Stimulated activated CD8-positive, alpha-beta memory T cell treated with anti-CD3 and anti-CD28 coated beads, Interleukin-4, amount 100 ng/mL, for 1 hour (primary cell): ENCODE measurements at places on chromosomes 16 and 17.
A peak's percentile ranks its signal among the peaks of the same experiment; 100 is the strongest.

DNA sequence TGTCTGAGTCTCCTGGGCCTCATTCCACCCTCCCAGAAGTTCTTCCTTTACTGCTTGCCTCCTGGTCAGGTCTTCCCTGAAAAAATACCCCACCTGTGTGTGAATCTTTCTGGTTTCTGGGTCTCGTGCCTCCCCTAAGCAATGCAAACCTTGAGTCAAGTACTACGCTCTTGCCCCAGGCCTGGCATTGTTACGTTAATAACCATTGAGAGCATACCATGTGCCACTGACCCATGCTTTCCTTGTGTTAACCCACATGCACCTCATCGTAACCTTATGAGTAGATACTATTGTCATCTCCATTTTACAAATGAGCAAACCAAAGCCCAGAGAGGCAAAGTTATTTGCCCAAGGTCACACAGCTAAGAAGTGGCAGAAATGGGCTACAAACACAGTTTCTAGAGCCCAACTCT, 25.4 kb upstream of the TOB1 start:
- DNase-seq = no peak

DNA sequence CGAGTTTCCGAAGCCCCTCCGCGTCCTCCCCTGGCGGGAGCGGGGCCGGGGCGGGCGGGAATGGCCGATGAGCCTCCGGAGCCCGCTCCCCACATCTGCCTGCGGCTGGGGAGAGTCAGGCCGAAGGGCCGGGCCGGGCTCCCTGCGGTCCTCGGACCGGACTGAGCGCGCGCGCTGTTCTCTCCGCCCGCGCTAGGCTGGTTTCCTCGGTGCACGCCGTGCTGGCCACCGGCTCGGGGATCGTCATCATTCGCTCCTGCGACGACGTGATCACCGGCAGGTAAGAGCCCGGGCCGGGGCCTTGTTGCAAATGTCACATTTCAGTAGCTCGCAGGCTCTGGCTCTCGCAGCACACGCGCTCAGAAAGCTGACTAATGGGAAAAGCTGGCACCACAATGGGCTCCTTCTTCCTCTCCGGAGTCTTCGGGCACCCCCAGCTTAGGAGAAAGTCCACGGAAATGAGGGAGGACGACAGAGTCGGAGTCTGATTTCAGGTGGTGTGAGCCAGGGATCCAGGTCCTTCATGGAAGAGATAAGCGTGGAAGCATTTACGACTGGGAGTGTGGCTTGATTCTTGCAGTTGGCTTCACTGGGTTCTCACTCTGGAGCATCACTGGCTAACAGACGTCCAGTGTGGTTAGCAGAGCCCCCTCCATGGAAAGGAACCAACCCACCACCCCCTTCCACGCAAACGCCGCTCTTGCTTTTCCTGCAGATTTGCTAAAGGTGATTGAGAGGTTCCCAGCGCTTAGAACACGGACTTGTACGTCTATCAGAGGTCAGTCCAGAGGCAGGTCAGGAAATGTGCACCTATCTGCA, 715 bp downstream of the TLCD3A start:
- DNase-seq = no peak

- DNase-seq = no peak
These were observed 3.4 kb downstream of the NECAB2 start for GRCh38 chr16:83971165-83972130.

GRCh38 chr16:25959221-25959620, 267.5 kb downstream of the HS3ST4 start:
- no peak for DNase-seq

GRCh38 chr16:31467151-31467773, 4.7 kb upstream of the TGFB1I1 start:
- DNase-seq = no peak

- no peak for DNase-seq
These were observed 7.8 kb downstream of the GAA start for GRCh38 chr17:80109066-80109660.

DNA sequence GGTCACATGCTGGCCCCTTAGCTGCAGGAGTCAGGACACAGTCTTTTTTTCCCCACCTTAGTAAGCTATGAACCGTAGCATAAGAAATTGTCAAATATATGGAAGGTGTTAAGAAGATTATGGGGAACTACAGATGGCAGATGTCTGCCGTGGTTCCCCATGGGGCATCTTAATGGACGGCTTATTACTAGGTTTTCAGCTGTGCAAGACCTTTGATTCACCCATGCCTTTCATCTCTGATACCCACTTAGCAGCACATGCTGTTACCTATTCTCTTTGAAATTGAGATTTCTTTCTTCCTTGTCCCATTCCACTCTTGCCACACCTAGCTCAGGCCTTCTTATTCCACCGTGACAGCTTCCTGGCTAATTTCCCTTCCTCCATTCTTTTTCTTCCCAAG, 70.7 kb downstream of the RPTOR start:
- no peak for DNase-seq

GRCh38 chr16:50677351-50677750, 3.8 kb downstream of the SNX20 start:
- DNase-seq = no peak

DNA sequence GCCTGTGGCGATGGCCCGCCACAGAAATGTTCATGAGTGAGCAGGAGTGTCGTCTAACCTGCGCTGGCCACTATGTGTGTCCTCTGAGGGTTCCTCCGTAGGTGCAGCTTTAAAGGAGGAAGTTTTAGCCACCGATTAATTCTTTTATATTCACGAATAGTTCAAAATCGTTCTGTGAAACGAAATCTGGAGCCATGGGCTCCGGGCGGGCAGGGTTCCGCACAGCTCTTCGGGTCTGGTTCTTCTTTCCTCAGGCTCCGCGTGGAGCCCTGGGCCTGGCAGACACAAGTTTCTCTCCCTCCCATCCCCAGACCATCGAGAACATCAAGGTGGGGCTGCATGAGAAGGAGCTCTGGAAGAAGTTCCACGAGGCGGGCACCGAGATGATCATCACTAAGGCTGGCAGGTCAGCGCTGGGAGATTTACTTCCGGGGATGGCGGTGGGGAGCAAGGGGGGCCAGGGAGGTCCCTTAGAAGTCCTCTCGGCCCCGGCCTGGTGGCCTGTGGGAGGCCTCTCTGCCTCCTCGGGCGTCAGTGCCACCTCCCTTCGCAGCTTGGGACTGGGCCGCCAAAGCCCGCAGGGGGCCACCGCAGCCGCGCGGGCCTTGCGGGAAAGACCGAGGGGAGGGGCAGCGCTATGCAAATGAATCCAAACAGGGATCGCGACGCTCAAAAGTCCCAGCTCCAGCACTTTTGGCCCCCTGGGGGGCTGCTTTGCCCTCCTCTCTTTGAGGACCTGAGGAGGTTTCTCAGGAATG, 5.2 kb downstream of the TBX4 start:
- DNase-seq = no peak

GRCh38 chr16:48340054-48340453, 45.2 kb downstream of the SIAH1 start:
- DNase-seq = no peak

- DNase-seq = no peak
These were observed 79.0 kb downstream of the ARHGAP17 start for GRCh38 chr16:24936151-24936550.

- no peak for DNase-seq
These were observed 9.5 kb downstream of the CD300LB start for GRCh38 chr17:74521701-74522201.

DNA sequence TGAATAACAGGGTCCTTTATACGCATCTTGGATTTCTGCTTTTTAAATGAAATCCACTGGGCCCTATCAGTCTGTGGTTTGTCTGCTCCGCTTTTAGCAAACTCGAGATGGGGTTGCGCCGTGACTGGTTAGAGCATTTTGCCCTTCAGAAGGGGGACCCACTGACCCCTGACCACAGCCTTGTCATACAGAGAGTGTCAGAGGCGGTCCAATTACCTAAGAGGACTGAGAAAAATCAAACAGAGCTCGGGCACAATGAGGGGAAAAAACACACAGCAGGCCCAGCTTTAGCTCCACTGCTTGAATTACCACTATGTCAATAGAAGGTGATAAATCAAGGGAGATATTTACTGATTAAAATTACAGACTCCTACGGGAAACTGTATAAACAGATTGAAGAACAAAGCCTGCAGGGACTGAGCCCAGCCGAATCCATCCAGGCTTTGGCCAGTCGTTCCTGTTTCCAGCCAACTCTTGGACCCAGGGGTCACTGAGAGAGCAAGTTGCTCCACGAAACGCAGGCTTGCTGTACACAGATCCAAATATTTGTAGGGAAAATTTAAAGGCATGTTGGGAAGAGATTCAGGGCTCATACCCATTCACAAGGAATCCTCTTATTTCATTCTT, 131.9 kb upstream of the ZFHX3 start:
- no peak for DNase-seq

GRCh38 chr17:31802502-31802901, 56.5 kb downstream of the COPRS start:
- DNase-seq = no peak

- DNase-seq = peak; percentile 7
These were observed 21.9 kb upstream of the CDH5 start for GRCh38 chr16:66344533-66345145.

DNA sequence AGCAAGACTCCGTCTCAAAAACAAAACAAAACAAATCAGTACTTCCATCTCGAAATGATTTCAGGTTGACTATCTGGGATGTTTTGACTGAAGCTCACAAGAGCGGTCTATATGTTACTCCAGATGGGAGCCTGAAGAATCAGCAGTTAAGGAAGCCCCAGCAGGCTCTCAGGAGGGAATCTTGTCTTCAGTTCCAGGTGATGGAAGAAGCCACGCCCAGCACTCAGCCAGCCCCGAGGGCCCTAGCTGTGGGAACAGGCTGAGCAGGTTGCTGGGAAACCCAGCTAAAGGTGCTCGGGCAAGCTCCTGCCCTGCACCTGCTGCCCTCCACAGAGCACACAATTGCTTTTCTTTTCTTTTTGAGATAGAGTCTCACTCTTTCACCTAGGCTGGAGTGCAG, 32.4 kb downstream of the WIPI1 start:
- no peak for DNase-seq

- no peak for DNase-seq
These were observed 17.0 kb downstream of the FOXN1 start for GRCh38 chr17:28523186-28523585.

GRCh38 chr16:27193300-27193990, 9.9 kb upstream of the KDM8 start:
- DNase-seq = no peak

DNA sequence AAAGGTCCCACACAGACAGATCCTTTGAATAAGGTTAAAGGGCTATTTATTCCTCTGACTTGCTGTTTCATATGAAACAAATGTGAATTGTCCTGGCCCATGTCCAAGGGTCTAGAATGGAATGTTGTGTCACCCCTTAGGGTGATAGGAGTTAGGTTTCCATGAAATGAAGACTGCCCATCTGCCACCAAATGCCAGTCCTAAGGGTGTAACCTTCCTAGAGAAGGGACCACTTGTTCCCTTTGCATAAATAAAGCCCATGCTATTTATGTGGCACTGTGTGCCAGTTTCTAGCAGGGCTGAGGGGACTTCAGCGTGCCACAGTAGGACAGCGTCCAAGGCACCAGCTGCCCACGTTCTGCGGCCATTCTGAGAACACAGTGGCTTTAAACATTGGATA, 171.3 kb downstream of the ABCA8 start:
- DNase-seq = no peak
